ENCODE measurements at places on chromosomes 7 and 10.

GRCh38 chr7:117146059-117146458 is 176.8 kb downstream of the WNT2 start:
- DNase-seq = no peak

DNA sequence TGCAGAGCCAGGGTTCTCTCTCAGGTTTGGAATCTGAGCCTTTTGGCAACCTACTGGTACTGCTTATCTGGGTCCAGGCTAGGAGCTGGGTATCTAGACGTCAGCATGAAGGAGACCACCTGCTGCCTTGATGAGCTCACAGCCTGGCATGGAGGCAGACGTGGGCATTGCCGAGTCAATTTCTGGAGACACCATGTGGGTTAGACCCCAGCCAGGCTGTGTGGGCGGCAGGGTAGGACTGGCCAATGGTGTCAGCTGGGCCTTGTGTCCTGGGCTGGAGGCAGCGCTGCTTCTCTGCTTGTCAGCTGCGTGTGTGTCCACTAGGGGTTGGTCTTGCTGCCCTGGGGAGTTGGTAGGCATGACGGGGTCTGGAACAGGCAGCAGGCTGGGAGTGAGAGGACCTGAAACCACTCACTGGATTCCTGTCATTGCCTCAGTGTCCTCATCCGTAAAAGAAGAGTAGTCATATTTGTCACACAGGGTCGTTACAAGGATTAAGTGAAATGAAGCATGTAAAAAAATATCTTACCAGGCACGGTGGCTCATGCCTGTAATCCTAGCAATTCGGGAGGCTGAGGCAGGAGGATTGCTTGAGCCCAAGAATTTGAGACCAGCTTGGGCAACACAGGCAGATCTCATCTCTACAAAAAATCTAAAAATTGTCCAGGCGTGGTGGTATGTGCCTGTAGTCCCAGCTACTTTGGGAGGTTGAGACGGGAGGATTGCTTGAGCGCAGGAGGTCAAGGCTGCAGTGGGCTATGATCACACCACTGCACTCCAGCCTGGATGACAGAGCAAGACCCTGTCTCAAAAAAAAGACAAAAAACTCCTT is 31.7 kb upstream of the ANKRD2 start:
- no peak for DNase-seq

DNA sequence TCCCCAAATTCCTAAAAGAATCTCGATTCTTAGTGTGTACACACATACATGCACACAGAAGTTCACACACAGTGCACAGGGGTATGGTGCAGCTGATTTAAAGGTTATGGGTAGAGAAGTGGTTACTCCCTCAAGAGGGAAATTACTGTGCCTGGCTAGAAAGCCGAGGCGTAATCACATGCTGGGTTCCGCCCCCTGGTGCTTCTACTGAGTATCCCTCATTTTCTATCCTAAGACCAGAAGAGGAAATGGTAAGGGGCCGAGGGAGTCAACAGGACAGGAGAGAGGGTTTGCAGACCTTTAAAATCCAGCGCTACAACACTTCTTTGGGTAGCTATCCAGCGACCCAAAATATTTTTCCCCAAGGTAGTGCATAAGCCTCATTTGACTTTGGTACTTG is 147.3 kb upstream of the TMEM196 start:
- no peak for DNase-seq

DNA sequence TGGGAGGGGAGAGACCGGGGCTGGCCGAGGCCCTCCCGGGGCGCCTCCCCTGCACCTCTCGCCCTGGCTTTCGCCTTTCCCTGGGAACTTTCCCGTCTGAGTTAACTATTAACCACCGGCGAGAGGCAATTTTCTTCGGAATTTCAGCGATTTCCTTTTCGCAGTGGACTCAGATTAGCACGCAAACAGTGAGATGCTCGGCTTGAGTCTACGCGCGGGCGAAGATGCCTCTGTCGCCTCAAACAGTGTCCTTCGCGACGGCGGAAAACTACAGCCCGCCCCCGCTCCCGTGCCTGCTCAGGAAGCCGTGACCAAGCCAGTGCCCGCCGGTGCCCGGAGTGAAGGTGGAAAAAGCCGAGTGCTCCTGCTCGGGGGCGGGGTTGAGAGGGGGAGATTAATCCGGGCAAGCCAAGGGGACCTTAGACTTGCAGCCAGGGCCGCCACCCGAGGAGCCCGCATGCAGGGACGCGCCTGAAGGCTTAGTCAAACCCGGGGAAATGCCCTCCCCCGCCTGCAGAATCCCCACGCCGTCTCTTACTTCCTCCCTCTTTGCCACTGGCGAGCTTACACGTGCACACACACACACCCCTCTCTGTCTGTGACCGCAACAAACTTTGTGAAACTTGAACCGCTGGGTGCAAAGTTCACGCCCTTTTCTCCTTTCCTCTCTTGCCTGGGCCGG is 14.5 kb upstream of the PAX2 start:
- no peak for DNase-seq

DNA sequence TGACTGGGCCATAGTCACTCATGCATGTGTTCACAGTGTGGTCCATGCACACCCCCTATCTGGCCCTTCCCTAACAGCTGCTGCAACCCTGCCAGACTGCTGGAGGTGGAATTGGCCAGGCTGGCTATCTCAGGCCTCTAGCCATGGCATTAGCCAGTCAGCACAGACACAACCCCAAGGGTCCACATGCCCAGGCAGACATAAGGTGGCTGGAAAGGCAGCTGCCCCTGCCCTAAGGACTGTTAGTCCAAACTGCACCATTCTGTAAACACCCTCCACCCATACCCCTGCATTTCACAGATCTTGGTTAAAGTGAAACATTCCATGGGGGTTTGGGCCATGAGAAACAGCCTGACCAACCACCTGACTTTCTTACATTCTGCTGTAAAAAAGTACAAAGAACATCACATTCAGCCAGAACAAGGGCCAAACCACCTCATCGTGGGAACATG is 137.4 kb upstream of the KCNMA1 start:
- DNase-seq = no peak

Data from stimulated activated CD4-positive, alpha-beta T cell treated with anti-CD3 and anti-CD28 coated beads, Interleukin-1b, Interleukin-23, amount 100 ng/mL, for 1 hour (primary cell).